ENCODE measurements at places on chromosomes 5 and 9.

GRCh38 chr9:127720031-127720864 is 4.4 kb downstream of the TTC16 start:
- no peak for DNase-seq

DNA sequence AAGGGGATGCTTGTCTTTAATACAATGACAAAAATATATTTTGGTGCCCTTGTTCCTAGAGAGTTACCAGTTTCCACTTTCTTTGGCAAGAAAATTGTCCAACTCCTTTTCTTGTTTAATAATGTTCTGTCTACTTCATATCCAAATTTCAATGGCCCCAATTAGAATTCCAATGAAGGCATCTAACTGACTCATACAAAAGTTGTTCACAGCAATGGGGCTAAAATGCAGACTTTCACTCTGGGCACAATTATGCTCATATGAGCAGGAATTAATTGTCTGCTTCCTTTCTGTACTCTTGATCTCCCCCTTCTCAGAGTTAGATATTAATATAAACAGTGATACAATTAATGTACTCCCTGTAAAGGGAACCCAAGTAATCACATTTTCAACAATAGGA is 42.1 kb upstream of the ZNF622 start:
- peak; percentile 61 for DNase-seq

DNA sequence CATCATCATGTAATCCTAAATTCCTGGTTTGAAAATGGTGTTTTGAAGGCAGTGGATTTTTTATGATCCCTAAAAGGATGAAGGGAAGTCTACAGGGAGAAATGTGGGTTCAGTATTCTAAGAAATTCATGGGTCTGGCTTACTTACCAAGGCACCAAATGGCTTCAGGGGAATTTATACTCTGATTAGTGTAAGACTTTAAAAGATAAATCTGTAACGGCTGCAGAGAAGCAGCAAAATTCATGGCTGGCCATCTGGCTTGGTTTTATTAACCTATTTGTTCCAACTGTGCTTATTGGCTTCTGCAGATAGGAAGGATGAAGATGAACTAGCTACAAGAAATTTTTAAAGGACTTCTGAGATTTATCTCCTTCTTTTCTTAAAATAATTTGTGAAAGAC is 222.8 kb downstream of the TENT4A start:
- DNase-seq, result no peak

GRCh38 chr9:108074900-108075299 is 585.3 kb upstream of the KLF4 start:
- no peak for DNase-seq

DNA sequence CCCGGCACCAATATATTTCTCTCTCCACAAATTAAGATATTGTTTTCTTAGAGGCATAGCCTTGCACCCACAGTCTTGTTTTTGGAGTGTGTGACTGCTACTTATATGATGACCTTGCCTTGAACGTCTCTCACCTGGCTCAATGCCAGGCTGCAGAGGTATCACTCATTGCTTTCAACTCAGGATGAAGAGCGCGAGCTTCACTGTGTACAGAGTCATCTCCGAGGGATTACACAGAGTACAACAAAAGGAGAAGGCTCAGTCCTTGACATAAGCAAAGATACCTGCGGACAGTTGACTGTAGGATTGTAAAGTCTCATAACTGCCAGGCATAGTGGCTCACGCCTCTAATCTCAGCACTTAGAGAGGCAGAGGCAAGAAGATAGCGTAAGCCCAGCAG is 53.8 kb downstream of the CD180 start:
- no peak for DNase-seq

DNA sequence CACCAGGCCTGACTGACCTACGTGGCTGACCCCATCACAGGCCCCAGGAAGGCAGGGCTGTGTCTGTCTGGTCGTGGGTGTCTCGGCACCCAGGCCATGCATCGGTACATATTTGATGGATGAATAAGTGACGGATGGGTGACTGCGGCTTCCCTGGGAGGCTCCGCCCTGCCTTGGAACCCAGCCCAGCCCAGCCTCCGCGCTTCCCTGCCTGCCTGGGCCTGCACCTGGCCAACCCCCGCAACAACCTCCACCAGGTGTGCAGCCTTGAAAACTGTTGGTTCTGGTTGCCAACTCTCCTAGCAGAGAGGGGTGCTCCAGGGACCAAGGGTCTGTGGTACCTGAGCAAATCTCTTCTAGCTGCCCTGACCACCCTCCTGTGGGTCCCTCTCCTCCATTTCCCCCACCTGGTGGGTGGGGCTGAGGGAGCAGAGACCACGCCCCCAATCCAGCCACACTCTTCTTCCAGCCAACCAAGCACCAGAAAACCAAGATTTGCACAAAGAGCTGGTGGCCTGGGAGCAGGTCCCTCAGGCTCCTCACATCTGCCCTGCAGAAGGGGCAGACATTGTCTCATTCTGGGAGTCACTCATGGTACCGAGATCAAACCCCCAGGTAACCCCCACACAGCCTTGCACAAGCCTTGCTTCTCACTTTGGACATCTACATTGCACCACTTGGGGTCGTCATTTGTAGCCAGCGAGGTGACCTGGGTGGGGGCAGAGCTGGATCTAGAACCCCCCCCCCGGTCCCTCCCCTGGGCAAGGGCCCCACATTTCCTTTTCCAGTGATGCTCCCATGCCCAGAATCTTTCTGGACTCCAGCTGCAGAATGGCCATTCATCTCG is 100.6 kb upstream of the IER5L start:
- peak; percentile 46 for DNase-seq

- DNase-seq, result no peak
Measured at GRCh38 chr9:129860653-129861446, 25.6 kb downstream of the USP20 start.

- DNase-seq, result no peak
Measured at GRCh38 chr9:134069480-134070399, 1.9 kb upstream of the BRD3 start.

GRCh38 chr9:125493881-125494652 is 212.9 kb downstream of the MAPKAP1 start:
- peak; percentile 20 for DNase-seq

- DNase-seq, result no peak
Measured at GRCh38 chr5:172395483-172395882, 58.8 kb downstream of the SH3PXD2B start.
